ENCODE measurements at places on chromosomes 11 and 22.

DNA sequence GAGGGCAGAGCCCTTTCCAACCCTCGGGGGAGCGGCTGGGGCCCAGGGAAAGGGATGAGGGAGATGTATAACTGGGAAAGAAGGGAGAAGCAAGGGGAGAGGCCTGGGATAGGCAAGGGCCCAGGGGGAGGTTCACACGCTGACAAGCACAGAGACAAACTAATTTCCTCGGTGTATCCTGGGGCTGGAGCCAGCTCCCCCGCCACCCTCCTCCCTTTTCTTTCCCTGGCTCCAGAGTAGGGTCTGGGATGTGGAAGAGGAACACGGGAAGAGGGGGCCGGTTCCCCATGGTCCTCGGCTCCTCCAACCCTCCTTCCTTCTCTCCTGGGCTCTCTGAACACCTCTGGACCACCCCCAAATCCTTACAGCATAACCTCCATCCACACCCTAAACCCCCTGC lies 6.9 kb downstream of the CLCF1 start:
- DNase-seq: no peak

DNA sequence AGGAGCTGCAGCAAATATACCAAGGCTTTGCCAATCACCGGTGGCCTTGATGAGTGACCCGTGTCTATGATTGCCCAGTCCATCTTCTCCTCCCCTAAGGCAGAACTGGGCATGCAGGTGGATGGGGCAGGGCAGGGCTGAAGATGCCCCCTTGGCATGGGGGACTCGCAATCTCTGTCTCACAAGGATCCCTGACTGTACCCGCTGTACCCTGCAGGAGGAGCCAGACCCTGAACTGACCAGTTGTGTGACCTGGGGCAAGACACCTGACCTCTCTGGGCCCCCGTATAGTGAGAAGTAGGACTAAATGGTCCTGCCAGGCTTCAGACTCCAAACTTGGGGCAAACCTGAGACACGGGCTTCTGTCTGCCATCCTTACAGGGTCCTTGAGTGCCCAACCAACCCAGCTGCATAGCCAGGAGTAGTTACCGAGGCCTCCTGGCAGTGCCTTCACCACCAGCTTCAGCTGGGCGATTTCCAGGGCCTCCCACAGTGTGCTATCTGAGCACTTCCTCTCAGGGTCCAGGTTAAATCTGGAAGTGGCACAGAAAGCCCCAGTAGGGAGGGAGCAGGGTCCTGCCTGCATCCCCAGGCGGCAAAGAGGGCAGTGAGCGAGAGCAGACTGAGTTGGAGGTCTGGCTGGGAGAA lies 6.4 kb upstream of the KCNJ11 start:
- DNase-seq: no peak

GRCh38 chr11:75816561-75817239 lies 1.7 kb downstream of the UVRAG start:
- no peak for DNase-seq

GRCh38 chr11:68670208-68670992 lies 13.9 kb upstream of the GAL start:
- DNase-seq: no peak

- DNase-seq: peak; percentile 35
Observed at GRCh38 chr11:102733232-102733875, 8.6 kb upstream of the MMP8 start.

DNA sequence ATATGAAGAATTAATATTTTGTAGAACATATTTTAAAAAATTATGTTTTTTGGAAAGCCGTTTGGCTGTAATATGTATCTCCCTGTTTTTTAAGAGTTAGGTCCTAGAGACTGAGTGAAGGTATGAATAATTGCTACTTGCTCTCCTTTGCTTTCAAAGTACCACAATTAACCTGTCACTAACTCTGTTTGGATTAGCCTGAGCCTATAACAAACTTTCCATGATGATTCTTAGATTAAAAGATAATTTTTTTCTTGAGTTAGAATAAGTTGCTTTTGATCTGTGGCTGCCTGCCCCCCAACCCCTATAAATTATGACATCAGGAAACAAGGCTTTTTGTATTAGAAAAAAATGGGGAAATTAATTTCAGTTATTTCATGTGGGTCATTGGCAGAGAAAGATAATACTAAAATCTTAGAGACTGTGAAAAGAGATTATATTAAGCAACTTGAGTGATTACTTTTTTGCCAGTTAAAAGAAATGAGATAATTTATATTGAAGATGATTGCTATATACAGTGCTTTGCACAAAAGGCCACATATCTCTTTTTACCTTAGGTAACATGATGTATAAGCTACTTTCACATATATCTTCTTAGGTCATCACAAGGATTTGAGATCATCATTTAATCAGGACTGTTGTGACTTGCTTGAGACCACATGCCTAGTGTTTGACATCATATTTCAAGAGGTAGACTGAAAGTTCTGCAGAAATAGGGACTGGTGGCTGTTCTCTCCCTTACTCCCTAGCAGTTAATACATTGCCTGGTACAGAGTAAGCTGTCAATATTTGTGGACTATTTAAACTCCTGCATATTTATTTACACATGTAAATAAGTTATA lies 9.6 kb downstream of the MTMR3 start:
- DNase-seq: no peak

- no peak for DNase-seq
Observed at GRCh38 chr11:128530118-128531074, 57.0 kb downstream of the ETS1 start.

DNA sequence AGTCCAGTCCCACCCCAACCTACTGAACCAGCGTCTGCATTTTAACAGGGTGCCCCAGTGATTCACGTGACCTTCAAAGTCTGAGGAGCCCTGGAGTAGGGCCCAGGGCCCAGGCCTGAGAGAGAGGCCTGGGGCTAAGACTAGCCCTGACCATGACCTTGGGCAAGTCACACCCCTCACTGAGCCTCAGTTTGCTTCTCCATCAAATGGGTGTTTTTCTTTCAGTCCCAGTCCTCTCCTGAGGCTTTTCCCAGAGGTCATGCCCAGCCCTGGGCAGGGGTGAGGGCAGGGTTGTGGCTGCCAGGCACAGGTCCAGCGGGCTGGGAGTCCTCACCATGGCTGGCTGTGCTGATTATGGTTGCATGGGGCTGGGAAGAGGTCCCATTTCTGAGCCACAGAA lies 33.0 kb upstream of the GCAT start:
- no peak for DNase-seq

- DNase-seq: no peak
Observed at GRCh38 chr22:27462190-27462589, 339.4 kb downstream of the MN1 start.

DNA sequence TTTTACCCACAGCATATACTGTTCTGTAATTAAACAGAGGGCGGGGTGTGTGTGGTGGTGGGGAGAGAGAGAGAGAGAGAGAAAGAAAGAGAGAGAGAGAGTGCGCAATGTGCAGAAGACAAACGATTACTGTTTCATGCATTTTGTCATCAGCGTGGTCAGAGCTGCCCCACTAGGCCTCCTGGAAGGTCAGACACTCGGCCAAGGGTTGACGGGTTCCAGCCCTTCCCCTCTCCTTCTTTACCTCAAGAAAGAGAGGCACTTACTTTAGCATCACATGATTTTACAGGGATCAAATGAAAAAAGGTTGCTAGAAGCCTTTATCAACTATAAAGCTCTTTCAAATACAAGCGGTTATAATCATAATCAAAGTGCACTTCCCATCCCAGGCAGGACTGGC lies 269.2 kb upstream of the SORL1-AS1 start:
- no peak for DNase-seq

Measured in NCI-H187 treated with DMSO at 0.1 percent for 48 hours (cell line).